ENCODE measurements at places on chromosomes 4 and X.

- no peak for DNase-seq
Measured at GRCh38 chrX:16063141-16063540, 60.2 kb upstream of the GRPR start.

GRCh38 chrX:11967986-11968869 lies 170.0 kb upstream of the FRMPD4 start:
- DNase-seq: no peak

- DNase-seq: peak; percentile 37
Measured at GRCh38 chr4:39976945-39977488, 694 bp downstream of the PDS5A start.

DNA sequence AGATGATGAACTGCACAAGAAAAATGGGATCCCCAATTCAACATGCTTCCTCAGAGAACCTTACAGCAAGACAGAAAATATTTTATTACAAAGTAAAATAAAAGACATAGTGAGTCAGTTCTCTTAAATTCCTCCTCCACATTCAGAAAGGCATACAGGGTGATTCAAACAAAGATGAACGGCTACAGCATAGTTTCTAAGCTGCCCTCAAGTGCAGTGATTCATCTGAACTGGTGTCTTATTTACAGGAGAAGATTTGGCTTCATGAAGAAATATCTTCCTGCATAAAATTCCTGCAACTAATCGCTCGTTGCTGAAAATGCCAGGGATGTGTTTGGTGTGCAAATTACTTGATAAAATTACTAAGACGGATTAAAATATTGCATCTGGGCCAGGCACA lies 103.6 kb downstream of the PRKX start:
- DNase-seq: no peak

- DNase-seq: no peak
Measured at GRCh38 chr4:25065932-25066590, 35.3 kb upstream of the LGI2 start.

GRCh38 chr4:170529748-170530722 lies 440.3 kb upstream of the AADAT start:
- no peak for DNase-seq

- no peak for DNase-seq
Measured at GRCh38 chrX:46577221-46578005, 3.8 kb downstream of the CHST7 start.

Data from CD4-positive, CD25-positive, alpha-beta regulatory T cell (primary cell).